NCI-H187 treated with DMSO at 0.1 percent for 48 hours (cell line): ENCODE measurements at places on chromosomes 12 and 14.

- DNase-seq, result no peak
Measured at GRCh38 chr14:53516261-53516774, 363.2 kb upstream of the DDHD1 start.

DNA sequence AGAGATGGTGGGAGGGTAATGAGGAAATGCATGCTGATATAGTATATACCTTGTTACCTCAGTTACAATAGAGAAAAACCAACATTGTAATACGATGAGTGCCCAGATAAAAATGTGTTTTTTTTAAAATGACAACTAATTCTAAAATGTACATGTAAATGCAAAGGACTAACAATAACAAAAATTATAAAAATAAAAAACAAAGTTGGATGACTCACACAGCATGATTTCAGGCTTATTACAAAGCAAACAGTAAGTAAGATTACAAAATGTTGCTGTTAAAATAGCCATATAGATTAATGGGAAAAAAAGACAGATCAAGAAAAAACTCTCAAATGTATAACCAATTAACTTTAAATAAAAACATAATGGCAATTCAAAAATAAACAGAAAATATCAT, 1099.4 kb downstream of the FSCB start:
- no peak for DNase-seq

DNA sequence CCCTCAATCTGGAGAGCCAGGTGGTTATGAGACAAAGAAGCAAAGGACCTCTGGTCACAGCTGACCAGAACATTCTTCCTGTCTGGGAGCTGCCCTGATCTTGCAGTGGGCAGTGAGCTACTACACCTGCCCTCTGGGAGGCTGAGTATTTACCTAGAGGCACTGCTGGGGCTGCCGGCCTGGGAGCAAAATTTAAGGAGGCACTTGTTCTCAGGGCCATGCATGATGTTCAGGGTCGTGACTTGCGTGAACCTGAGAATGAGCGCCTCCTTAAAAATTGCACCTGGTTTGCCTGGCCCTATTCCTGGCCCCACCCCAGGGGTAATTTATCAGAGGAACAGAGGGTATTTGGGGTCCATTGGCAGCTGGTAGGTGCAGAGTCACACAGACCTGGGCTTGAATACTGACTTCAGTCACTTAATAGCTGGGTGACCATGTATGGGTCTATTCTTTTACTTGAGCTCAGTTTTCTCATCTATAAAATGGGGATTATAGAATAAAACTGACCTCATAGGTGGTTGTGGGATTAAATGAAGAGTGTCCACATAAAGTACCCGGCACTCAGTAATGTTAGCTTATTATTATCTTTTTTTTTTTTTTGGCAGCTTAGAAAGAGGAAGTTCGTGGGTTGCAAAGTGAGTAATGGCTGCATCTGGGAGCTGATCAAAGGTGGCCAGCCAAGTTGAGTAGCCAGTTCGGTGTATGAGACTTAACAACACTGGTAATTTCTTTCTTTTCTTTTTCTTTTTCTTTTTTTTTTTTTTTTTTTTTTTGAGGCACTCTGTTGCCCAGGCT, 107.4 kb upstream of the MED13L start:
- DNase-seq, result no peak

- DNase-seq, result no peak
Measured at GRCh38 chr12:93777254-93777653, 100.1 kb downstream of the CRADD start.

GRCh38 chr12:89750389-89751351, 42.0 kb upstream of the ATP2B1 start:
- no peak for DNase-seq

- no peak for DNase-seq
Measured at GRCh38 chr14:35932136-35932535, 106.0 kb downstream of the BRMS1L start.

GRCh38 chr14:52078095-52078531, 9.3 kb upstream of the NID2 start:
- DNase-seq, result no peak

- DNase-seq, result peak; percentile 62
Measured at GRCh38 chr14:70735043-70735442, 74.3 kb downstream of the MAP3K9 start.

- DNase-seq, result no peak
Measured at GRCh38 chr12:56520506-56520905, 1.1 kb upstream of the RBMS2 start.

GRCh38 chr12:80321653-80322052, 122.4 kb upstream of the PTPRQ start:
- DNase-seq, result no peak

- no peak for DNase-seq
Measured at GRCh38 chr12:94705676-94706075, 55.3 kb upstream of the TMCC3 start.
